BJ (cell line): ENCODE measurements at places on chromosomes 4 and X. TPM values are rescaled to one million over a fixed set of nuclear protein-coding genes. Genes with fewer than 3 reads are reported as not detected.

IDS gene
- polyA plus RNA-seq = 77.8 and 108 TPM in 2 replicates

MFAP3L gene
- polyA plus RNA-seq = 9.4 and 9.5 TPM in 2 replicates

BGN gene
- polyA plus RNA-seq = 284 and 487 TPM in 2 replicates

SPIN2A gene
- 1.2 and 1.6 TPM in 2 replicates for polyA plus RNA-seq

CENPVL2 gene
- polyA plus RNA-seq = not detected in 2 replicates

STOX2 gene
- polyA plus RNA-seq = 0.04 and 0.27 TPM in 2 replicates

- no peak for DNase-seq
These were observed 8.4 kb downstream of the ATP10D start for GRCh38 chr4:47493238-47494123.

DNA sequence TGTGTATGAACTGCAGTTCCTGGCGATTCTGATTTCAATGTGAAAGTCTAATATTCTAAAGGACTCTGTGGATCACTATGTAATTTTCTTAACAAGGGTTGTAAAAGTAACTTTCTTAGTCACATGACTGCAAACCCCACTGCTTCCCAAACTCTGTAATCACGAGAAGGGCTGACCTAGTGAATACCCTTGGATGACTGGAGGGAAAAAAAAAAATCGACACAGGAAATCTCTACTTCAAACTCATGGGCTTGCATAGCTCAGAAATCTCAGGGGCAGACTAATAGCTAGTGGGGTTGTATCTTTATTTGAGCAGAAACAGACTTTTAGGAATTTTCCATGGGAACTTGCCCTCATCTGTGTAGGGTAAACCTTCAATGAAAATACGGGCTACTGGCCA, 4.8 kb upstream of the MXRA5 start:
- DNase-seq = no peak

GRCh38 chr4:176102414-176103063, 36.9 kb downstream of the WDR17 start:
- no peak for DNase-seq
